ENCODE measurements at places on chromosomes 6 and 20. TPM values are rescaled to one million over a fixed set of nuclear protein-coding genes. Genes with fewer than 3 reads are reported as not detected.

DNA sequence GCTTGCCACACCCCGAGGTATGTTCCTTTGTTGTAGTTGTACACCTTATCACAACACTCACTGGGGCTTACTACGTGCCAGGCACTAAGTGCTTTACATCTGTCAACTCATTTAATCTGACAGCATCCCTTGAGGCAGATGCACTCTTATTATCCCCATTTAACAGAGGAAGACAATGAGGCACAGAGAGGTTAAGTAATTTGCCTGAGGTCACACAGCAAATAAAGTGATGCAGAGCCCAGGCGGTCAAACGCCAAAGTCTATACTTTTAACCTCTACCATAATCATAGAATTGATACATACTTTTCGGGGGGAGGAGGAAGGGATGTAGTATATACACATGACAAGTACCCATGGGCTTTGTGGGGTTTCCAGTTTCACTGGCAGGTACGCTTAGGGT, 37.7 kb downstream of the MDFI start:
- H3K27ac ChIP-seq: no peak overlapping the region
- DNase-seq: no peak
- H3K27me3 ChIP-seq: peaks cover 5% of the 10 kb centered on the region
- no peaks in the 10 kb centered on the region for H3K4me1 ChIP-seq
- no peaks in the 10 kb centered on the region for H3K36me3 ChIP-seq

DNA sequence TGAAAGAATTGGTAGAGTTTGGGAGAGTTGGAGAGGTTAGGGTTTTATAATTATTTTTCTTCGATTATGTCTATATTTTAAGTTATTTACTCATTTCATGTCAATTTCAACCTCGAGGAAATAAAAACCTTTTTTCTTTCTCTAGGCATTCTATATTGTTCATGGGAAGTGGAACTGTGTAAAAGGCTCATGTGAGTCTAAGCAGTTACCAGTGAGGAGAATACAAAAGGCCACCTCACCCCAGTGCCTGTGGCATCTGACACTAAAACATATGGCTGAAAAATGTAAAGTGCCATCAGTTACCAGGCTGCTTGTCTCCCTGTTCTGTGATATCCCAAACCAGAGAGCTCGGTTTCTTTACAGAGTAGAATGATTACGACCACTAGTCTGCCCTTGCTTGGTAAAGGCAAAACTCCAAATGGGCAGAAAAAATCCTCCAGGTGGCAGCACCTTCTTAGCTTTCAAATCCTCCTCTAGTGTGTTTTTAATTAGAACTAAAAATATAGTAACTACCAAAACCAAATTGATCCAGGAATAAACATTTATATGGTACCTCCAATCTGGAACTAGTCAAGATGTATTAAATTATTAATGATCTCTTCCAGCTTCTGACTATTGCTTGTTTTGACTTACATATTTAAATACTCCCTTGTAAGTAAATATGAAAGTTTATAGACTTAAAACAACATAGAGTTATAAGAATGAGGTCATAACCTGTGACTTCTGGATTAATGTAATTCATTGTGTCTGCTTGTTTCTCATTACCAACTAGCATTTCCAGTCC, 122.6 kb upstream of the MCHR2 start:
- no peaks in the 10 kb centered on the region for H3K4me1 ChIP-seq
- H3K36me3 ChIP-seq: no peaks in the 10 kb centered on the region
- H3K4me3 ChIP-seq: no peak overlapping the region
- DNase-seq: peak; percentile 61
- H3K27ac ChIP-seq: no peak overlapping the region

DNA sequence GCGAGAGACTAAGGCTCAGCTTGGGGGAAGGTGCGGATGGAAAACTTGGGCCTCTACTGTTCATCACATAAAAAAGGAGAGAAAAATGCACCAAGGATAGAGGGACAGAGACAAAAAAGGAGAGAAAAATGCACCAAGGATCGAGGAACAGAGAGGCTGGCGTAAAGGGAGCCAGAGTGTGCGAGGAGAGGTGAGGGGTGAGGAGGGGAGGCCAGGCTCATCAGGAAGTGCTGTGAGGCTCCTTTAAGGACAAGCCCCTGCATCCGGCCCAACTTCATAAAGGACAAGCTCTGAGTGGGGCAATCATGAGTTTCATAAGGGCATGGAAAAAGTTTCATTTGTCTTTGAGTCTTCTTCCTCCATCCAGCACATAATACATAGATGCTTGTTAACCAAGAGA, 117.2 kb upstream of the NXT1 start:
- H3K27ac ChIP-seq: no peak overlapping the region
- no peak overlapping the region for H3K4me3 ChIP-seq
- no peak for DNase-seq
- H3K4me1 ChIP-seq: no peaks in the 10 kb centered on the region
- H3K36me3 ChIP-seq: no peaks in the 10 kb centered on the region

GRCh38 chr6:134376785-134377184, 58.9 kb upstream of the SGK1 start:
- peaks cover 47% of the 10 kb centered on the region for H3K4me1 ChIP-seq
- no peak overlapping the region for H3K4me3 ChIP-seq

DNA sequence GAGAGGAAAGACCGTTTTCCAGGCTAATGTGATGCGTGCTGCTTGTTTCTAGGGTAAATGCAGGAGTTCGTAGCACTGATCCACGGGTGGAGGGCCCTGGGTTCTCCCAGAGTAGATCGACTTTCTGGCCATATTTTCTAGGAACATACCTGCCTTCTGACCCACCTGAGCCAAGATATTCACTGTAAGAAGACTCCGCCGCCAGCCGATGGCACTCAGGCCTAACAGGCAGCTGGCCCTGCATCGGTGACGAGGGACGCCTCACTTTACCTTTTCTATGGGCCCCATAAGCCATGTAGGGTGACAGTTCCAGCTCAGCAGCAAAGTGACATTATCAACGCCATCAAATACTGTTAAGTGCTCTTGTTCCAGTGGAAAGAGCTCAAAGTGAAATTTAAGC, 30.2 kb upstream of the FRMD1 start:
- H3K4me3 ChIP-seq: no peak overlapping the region
- peaks cover 10% of the 10 kb centered on the region for H3K27me3 ChIP-seq
- H3K27ac ChIP-seq: no peak overlapping the region
- no peaks in the 10 kb centered on the region for H3K4me1 ChIP-seq
- no peaks in the 10 kb centered on the region for H3K36me3 ChIP-seq

GRCh38 chr6:125003070-125003469, 40.8 kb downstream of the RNF217 start:
- no peak for DNase-seq
- no peaks in the 10 kb centered on the region for H3K4me1 ChIP-seq
- H3K27ac ChIP-seq: no peak overlapping the region
- H3K4me3 ChIP-seq: no peak overlapping the region
- no peaks in the 10 kb centered on the region for H3K36me3 ChIP-seq

DNA sequence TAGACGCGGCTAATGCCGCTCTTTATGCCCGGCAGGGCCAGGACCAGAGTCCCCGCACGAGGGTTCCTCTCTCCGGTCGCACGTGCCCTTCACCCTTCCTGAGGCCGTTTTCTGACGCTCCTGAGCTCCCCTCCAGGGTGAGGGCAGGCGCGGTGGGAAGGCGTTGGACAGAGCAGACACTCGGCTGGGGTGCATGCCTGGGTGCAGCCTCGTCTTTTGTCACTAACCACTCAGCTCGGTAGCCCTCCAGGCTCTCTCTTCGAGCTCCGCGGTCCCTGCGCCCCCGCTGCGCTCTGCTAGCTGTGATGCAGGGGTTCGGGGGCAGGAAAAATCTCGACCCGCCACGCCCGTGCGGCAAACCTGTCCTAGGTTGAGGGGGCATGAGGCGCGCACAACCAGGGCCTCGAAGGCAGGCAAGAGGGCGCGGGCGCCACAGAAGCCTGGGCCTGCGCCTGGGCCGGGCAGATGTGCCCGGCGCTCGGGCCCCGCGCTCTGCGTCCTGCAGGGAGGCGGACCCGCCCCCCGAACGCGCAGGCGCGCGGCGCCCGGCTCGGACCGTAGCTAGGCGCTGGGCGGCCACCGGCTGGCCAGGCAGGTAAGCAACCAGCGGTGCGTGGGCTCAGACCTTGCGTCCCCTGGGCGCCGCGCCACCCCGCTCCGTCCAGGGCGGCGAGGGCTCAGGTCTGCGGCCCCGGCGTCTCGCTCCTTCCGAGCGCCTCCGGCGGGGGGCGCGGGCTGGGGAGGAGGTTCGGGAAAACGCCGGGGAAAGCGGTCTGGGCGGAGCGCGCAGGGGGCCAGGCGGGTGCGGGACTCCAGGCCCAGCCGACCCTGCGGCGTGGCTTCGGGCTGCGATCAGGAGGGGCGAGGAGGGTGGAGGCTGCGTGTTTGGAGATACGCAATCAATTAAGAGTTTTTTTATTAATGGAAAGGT, at the start of gene L3MBTL1:
Gene L3MBTL1 (plus strand): TSS at position 548 of the 931 bp plus-strand sequence. CDS start 5,807 bp downstream, outside the sequence.
- no peaks in the 10 kb centered on the region for H3K4me1 ChIP-seq
- H3K36me3 ChIP-seq: no peaks in the 10 kb centered on the region
- H3K4me3 ChIP-seq: peak within 1 kb of the TSS; percentile 60
- peaks cover 38% of the 10 kb centered on the region for H3K27me3 ChIP-seq
- no peak for DNase-seq

DNA sequence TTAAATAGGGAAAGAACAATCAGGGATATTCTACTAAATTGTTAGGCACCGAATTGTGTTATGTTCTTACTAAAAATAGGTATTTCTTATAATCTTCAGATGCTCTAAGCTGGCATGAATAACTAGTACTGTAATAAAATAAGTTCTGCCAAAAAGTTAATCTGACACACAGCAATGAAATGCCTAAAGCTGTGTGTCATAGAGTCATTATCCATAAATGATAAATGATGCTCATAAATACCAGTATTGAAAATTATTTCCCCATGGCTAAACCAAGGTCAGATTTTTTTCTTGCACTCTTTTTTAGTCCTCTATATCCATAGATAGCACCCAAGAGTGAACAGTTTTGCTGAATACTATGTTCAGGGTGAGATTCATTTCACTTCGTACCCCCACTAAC, 11.7 kb upstream of the PRIM2 start:
- H3K36me3 ChIP-seq: no peaks in the 10 kb centered on the region
- H3K27me3 ChIP-seq: peaks cover 10% of the 10 kb centered on the region
- DNase-seq: no peak
- no peak overlapping the region for H3K4me3 ChIP-seq
- H3K4me1 ChIP-seq: no peaks in the 10 kb centered on the region

DNA sequence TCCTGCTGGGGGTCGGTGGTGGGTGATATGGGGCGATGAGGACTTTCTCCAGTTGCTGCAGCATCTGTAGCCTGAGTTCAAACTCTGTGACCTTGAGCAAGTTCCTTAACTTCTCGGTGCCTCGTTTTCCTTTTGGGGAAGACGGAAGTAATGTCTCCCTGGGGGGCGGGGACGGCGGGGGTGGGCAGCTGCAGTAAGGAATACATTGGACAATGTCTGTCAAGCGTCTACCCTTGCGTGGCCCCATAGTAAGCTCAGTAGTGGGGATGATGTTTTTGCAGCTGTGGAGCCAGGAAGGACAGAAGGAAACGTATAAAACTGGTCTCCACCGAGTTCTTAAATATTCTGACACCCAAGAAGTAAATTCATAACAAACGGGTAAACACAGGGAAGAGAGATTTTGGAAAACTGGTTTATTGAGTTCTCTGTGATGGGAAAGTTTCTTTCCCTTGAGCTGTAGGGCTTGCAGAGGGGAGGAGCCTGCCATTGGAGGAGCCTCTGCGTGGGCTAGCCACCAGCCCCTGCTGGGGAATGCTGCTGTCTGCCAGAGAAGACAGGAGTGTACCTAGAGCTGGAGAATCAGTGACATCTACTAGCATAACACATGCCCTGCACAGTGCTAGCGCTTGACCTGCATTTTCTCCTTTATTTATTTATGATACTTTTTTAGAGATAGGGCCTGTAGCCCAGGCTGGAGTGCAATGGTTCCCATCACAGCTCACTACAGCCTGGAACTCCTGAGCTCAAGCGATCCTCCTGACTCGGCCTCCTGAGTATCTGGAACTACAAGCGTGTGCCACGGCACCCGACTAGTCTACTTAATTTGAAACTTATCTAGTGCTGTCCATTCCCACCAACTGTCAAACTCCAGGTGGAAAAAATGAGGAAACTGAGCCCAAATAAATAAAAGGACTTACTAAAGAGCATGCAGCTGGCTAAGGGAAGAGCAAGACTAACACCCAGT, 1.2 kb upstream of the ACSS1 start:
- peak overlapping the region; percentile 80 for H3K27ac ChIP-seq
- peaks cover 32% of the 10 kb centered on the region for H3K4me1 ChIP-seq
- peak overlapping the region; percentile 71 for H3K4me3 ChIP-seq
- H3K27me3 ChIP-seq: no peaks in the 10 kb centered on the region
- H3K36me3 ChIP-seq: peaks cover 3% of the 10 kb centered on the region
- DNase-seq: peak; percentile 30

- no peaks in the 10 kb centered on the region for H3K4me1 ChIP-seq
- no peak for DNase-seq
- no peaks in the 10 kb centered on the region for H3K36me3 ChIP-seq
- H3K27me3 ChIP-seq: no peaks in the 10 kb centered on the region
- no peak overlapping the region for H3K27ac ChIP-seq
- H3K4me3 ChIP-seq: no peak overlapping the region
Measured at GRCh38 chr6:95286874-95287273, 290.5 kb upstream of the MANEA start.

DNA sequence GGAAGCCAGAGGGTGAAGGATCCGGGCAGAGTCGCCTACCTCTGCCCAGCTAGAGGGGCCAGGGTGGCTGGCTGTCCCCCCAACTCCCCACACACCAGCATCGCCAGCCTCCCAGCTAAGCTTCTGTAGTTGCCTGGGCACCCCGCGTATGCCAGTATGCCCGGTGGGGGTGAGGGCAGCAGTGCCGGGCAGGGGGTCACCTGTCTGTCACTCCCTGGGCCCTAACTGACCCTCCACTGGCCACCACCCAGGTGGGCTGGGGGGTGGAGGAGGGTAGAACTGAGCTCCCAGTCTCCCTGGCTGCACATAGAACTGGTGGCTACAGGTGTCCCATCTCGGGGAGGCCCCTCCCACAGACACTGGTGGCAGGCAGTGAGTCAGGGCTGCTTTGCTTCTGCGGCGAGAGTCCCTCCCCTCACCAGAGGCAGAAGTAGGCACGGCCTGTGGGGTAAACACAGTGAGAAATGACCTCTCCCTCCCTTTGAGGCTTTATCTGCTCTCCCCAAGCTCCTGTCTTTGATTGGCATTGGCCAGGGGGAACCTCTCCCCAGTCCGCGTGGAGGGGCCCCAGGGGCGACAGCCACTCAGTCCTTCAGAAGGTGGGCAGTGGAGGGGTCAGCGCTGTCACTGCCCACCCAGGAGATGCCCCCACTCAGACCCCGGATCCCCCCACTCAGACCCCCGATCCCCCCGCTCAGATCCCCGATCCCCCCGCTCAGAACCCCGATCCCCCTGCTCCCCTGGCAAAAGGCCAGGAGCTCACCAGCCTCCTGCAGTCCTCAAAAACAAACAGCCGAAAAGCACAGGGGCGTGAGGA, 2.5 kb downstream of the NTSR1 start:
- H3K27ac ChIP-seq: no peak overlapping the region
- no peaks in the 10 kb centered on the region for H3K36me3 ChIP-seq
- no peak overlapping the region for H3K4me3 ChIP-seq
- peaks cover 28% of the 10 kb centered on the region for H3K27me3 ChIP-seq
- peaks cover 11% of the 10 kb centered on the region for H3K4me1 ChIP-seq
- DNase-seq: peak; percentile 38

FAM110A gene
- 23.1 TPM for total RNA-seq

ECT2L gene
- total RNA-seq: not detected

OR2H2 gene
- total RNA-seq: not detected
